ENCODE measurements at places on chromosomes 11 and 22.

- DNase-seq: peak; percentile 87
Observed at GRCh38 chr11:64355078-64355940, 3.7 kb upstream of the RPS6KA4 start.

DNA sequence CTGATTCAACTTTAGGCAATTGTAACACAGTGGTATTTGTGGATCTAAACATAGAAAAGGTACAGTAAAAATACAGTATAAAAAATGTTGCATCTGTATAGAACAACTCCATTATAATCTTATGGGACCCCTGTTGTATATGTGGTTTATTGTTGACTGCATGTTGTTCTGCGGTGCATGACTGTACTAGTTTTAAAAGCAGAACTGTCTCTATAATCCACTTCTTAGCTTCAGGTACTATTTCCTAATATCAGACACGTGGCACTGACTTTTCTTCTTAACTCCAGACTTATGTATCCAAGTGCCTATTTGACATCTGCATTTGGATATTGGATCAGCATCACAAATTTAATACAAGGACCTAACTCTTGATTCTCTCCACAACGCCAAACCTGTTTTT lies 41.1 kb downstream of the PACS1 start:
- no peak for DNase-seq

DNA sequence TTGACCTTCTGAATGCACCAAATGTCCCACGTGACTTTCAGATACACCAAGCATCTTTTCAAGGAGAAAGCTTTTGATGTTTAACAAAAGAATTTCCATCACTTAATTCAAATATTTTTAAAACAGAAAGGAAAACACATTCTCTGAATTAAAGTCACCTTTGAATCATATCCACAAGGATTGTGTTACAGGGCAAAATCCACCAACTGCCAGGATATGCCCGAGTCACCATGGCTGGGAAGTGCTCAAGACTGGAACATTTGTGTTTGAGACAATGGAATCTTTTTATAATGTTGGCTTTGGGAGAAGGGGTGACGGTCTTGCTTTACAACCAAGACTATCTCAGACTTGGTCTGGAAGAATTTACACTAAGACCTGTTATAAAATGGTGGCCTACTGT lies 40.8 kb downstream of the BID start:
- peak; percentile 44 for DNase-seq

- no peak for DNase-seq
Observed at GRCh38 chr11:105357146-105357545, 217.6 kb upstream of the CARD18 start.

DNA sequence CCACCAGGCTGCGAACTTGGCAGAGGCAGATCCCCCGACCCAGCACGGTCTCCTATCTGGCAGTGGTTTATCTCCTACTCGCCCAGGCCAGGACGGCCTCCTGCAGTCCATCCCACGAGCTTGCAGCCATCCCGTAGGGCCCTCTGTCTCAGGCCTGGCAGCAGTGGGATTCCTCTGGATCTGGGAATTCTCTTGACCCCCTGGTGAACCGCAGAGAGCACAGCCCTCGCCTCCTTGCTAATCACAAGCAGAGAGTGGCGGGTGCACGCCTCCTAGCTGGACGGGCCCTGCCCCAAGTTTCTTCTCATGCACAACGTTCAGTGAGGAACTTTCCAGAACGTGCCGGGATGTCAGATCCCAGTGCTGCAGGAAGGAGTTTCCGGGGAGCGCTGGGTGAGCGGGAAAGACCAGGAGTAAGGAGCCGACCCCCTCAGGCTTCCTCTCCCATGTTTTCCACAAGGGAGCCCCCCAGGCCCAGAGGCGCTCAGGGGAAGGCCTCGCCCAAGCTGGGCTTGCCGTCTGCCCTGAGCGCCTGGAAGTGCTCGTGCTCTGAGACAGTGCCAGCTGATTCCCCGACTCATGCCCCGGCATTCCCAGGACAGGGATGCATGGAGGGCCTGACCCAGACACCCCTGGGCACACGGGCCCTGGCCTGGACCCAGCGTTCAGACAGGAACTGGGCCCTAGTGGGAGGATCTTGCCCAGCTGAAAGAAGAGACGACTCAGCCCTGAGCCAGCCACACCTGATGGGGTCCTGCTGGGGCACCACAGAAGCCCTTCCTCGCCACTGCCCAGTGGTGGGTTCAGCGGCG lies 24.6 kb downstream of the IGF2 start:
- peak; percentile 31 for DNase-seq

DNA sequence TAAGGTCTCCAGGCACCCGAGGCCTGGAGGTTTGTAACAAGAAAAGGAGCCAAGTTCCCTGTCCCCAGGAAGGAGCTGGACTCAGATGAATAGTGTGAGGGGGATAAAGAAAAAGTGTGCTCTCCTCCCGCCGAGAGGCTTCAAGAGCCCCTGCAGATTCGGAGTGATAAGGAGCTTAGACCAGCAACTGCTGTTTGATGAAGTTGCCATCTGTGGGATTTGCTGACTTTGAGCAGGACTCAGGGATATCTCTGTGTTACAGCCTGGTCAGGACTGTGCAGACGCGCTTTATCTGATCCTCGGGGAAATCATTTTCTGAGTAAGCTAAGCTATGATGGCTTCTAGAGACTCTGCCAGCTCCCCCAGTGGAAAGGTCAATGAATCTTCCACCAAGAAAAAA lies 1017.0 kb downstream of the TBC1D22A start:
- DNase-seq: no peak

GRCh38 chr11:86034710-86035109 lies 34.2 kb downstream of the PICALM start:
- no peak for DNase-seq

GRCh38 chr11:93474123-93474522 lies 69.1 kb downstream of the SMCO4 start:
- DNase-seq: no peak

DNA sequence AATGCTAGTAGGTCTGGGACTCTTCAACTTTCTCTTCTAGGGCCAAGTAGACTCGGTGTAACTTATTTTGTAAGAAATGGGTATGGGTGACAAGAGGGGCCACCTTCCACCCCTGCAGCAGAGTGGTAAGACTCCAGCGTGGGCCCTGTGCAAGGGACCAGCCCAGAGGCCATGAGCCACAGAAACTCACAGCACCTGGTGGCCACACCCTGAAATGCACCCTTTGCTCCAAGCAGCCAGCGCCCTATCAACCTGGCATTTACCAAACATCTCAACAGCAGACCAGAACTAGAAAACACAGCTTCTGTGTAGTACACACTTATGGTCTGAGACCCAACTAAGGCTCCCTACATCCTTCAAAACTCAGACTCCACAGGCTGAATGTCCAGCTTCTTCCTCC lies 5.7 kb downstream of the CDCA5 start:
- DNase-seq: peak; percentile 64

DNA sequence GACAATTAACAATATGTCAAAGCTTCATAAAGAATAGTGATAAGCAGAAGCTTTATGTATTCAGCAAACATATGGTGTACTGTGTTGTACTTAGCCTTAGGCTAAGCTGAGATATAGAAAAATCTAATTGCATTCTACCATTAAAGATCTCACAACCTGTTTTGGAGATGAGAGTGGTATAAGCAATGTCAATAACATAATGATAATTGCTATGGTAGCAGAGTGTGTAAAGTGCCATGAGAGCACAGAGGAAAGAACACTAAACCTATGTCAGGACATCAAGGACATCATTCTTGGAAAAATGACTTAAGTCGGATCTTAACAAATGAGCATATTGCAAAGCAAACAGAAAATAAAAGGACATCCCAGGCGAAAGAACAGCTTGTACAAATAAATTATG lies 28.6 kb upstream of the ANGPTL5 start:
- DNase-seq: no peak

- DNase-seq: no peak
Observed at GRCh38 chr11:73404506-73405145, 28.4 kb downstream of the RELT start.

- no peak for DNase-seq
Observed at GRCh38 chr11:14075118-14076078, 112.9 kb downstream of the SPON1 start.

- DNase-seq: peak; percentile 76
Observed at GRCh38 chr22:45096256-45096907, 67.3 kb upstream of the NUP50 start.
